ENCODE measurements at places on chromosomes 2 and 18.

- DNase-seq, result no peak
Measured at GRCh38 chr2:86675511-86676015, 44.5 kb upstream of the RMND5A start.

DNA sequence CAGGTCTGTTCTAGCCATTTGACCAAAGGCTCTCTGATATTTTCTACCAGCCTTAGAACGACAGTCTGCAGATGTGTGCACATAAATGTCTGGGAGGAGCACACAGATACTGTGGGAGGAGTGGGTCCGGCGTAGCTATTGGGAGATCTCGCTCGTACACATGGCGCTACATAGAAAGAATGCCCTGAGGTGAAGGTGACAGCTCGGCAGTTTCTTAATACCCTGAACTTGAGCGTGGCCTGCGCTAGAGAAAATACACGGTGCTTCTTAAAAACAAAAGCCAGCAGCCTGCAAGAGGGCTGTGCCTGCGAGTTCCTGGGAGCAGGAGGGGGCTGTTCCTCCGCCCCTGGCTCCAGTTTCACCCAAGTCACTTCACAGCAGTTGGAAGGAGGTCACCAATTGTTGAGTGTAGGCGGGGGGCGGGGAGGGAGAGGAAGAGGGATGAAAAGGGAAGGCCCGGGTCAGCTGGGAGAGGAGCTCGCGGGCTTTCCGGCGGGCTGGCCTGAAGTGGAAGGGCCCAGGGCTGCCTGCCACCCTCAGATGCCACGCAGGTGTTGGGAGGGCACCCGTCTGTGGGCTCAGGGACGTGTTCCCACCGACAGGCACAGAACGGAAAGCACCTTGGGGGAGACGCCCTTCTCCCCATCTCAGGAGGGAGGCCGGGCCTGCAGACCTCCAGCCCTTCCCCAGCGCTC is 124.7 kb upstream of the ZNF516 start:
- no peak for DNase-seq

GRCh38 chr18:2958819-2959298 is 54.1 kb downstream of the LPIN2 start:
- DNase-seq, result no peak

- DNase-seq, result no peak
Measured at GRCh38 chr2:39679805-39680204, 14.1 kb downstream of the TMEM178A start.

DNA sequence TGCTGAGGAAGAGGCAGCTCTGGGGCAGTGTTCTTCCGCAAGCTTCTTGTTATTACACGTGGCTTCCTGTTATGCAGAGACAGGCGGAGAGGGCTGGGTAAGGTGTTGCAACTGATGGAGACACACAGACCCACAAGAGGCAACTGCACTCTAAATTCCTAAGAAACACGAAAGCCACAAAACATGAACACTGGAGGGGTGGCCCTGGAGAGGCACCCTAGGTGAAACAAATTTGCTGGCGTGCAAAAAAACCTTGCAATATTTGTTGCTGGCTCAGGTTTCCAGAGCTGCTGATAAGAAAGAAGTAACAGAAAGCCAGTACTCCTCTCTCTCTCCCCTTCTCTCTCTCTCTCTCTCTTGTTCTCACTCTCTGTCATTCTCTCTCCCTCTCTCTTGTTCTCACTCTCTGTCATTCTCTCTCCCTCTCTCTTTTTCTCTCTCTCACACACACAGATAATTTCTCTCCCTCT is 31.8 kb downstream of the ARHGAP25 start:
- DNase-seq, result peak; percentile 61

Data from T-cell (primary cell).